ENCODE measurements at places on chromosomes 5 and 9.

DNA sequence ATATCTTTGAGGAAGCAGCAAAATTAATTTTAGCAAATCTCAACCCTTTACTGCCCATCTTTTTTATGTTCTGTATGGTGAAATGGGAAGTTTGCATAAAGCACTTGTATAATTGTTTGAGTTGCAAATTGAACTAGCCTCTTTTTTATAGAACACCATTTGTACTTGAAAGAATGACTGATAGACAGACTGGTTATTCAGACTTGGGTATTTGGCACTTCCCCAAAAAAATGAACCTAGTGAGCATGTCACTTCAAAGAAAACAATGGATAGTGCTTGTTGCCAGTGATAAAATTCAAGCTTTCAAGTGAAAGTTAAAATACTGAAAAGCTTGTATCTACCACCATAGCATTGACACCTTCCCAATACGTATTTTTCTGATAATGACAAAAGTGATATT lies 115.8 kb downstream of the ERCC6L2 start:
- no peak for DNase-seq

DNA sequence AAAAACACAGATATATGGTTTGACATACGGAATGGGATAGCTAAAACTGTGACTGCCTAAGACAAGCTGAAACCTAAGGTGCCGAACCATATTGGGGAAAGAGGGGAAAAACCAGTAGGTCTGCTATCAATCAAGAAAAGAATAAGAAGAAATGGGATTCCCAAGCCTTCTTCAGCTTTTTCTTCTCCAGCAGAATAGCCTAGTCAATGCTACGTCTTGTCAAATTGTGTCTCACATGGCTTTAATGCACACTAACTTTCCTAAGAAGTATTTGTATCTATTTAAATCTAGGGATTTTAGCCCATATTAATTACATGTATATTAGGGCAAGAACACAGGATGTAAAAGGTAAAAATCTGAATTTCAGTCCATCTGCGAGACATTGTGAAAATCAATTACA lies 797 bp upstream of the FBXO38 start:
- peak; percentile 5 for DNase-seq

- DNase-seq = no peak
Measured at GRCh38 chr5:173663352-173664153, 47.1 kb upstream of the BOD1 start.

- no peak for DNase-seq
Measured at GRCh38 chr9:129720181-129720864, 32.5 kb downstream of the PTGES start.

- no peak for DNase-seq
Measured at GRCh38 chr5:81268521-81269196, 32.7 kb upstream of the ZCCHC9 start.

DNA sequence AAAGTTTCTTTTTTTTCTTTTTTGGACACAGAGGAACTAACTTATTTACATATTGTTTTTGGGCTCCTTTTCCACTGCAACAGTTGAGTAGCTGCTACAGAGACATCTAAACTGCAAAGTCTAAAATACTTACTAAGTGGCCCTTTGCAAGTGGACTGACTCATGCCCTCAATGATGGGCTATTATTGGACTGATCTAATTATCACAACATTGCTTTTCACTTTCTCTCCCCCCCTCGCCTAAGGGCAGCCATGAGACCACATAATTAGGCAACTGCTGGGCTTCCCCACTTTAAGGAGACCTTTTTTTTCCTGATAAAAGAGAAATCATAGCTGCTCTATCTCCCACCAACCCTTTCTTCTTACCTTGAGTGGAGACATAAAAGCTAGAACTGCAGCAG lies 47.0 kb downstream of the PLK2 start:
- no peak for DNase-seq

- DNase-seq = no peak
Measured at GRCh38 chr5:10635867-10636350, 72.0 kb downstream of the ANKRD33B start.

GRCh38 chr5:10528056-10528816 lies 35.6 kb upstream of the ANKRD33B start:
- no peak for DNase-seq

DNA sequence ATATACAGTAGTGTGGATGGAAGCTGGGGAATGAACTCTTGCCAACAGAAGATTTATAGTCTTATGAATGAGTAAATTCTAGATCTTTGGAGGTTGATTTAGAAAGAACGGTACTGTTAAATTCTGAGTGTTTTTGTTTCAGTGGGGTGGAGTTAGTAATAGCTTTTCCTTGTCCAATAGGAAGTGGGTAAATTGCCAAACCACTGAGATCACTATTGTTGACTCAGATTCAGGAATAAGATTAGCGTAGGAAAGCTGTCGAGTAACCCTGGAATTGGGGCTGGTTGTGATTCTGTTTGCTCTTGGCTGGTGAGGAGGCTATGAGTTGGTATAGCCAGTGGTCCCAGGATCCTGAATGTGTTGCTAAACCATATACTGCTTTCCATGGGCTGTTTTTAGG lies 155.6 kb downstream of the ARHGAP26 start:
- no peak for DNase-seq

- peak; percentile 15 for DNase-seq
Measured at GRCh38 chr9:6630502-6631206, 14.9 kb downstream of the GLDC start.

GRCh38 chr5:74357827-74358226 lies 282.7 kb downstream of the ENC1 start:
- DNase-seq = no peak

DNA sequence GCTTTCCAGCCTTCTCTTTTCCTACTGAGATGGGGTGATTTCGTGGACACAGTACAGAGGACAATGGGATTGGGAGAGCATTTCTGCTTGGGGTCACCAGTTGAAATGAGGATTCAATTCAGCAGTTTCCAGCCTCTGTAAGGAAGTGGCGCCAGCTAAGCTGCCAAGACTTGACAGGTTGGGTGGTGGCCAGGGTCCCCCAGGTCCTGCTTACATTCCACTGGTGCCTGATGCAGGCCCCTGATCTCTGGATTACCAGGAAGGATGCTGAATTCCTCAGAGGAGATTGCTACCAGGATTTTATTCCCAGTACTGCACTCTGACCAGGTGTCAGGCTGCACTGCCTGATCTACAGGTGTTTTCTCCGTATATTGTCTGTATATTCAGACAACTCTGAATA lies 119.7 kb downstream of the PSD2 start:
- DNase-seq = no peak

- DNase-seq = no peak
Measured at GRCh38 chr5:117982691-117983090, 1005.7 kb downstream of the DTWD2 start.

DNA sequence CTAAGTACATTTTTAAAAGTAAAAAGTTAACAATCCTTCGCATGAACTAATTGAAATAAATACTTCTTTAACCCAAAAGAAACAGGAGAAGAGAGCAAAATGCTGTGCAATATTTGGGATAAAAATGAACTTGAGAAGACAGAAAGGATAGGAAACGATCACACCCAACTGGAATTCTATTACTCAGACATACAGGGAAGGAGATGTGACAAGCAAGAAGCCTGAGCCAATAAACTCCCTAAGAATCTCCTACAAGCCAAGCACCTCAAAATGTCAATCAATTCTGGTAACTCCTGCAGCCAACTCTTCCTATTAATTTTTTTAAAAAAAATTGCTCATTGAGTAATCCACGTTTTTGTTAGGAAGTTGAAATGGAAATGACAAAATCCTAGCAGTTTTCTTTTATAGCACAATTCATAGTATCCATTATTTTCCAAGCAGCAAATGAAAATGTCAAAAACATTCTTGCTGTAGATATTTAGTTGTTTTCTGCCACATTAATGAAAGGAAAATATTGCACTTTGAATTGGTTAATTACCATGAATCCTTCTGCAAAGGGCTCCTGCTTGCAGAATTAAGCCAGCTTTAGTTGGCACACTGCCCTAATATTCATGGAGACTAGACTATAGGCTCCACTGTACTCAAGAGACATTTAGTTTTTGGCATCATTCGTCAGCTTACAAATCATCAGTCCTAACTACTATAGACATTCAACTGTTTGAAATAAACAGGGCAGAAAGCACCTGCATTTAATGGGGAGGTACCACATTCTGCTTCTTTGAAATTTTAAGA lies 89.0 kb downstream of the RFX3 start:
- DNase-seq = no peak

- DNase-seq = no peak
Measured at GRCh38 chr9:14294659-14295058, 19.3 kb downstream of the NFIB start.

GRCh38 chr9:119053070-119053469 lies 316.2 kb downstream of the BRINP1 start:
- no peak for DNase-seq

DNA sequence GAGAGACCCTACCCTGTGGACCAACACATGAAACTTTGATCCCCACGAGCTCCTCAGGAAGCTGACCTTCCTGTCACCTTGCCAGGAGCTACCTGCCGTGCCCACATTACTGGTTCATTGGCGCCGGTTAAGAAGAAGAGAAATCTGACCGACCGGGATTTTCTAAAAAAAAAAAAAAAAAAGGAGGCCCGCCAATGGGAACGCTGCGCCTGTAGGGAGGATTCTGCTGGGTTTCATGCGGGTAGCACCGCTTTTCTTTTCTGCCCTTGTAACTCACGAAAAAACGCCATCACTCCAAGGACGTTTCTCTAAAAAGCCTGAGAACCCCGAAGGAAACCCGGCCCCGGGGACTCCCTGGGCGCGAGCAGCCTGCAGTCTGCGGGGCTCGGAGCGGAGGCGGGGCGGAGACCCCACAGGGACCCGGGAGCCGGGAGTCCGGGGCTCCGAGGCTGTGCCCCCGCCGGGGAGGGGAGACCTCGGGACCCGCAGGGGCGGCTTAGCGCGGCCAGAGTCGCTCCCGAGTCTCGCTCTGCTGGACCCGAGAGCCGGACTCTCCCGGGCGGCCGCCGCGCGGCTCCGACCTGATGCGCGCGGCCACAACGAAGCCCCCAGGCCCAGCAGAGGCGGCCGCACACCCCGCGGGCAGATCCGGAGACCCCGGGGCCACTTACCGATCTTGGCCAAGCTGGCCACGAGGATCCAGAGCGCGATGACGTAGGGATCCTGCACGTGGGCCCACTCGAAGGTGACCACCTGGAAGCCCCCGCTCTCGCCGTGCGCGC lies 617 bp downstream of the SLC9A3 start:
- DNase-seq = no peak

- no peak for DNase-seq
Measured at GRCh38 chr9:84381508-84381907, 41.0 kb upstream of the SLC28A3 start.

DNA sequence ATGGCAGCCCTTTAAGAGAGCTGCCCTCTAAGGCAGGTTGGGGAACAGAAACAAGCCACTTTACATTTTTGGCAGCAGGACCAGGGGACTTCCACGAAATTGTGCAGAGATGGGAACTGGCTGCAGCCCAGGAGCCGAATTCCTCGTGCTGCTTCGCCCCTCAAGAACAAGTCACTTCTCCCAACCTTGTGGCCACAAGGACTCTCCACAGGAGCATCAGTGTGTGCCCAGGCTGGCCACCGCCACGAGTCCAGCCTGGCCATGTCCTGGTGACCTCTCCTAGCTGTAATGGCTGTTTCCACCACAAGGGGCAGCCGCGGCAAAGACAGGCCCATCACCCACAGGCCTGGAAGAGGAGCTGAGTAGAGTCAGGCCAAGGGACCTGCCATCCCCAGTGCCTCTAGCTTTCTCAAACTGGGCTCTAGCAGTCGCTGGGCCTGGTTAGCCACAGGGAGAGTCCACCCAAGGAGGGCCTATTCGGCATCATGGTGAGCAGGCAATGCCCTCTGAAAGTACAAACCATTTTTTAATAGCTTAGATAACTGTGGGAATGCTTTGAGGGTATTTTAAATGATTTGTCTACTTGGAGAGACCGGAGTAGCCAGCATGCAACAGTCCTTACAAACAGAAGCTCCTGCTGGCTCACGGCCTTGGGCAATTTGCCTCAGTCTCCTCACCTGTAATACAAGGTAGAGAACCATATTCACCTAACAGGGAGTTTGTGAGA lies 129.0 kb downstream of the COL23A1 start:
- peak; percentile 29 for DNase-seq

- no peak for DNase-seq
Measured at GRCh38 chr5:84715091-84715490, 330.4 kb upstream of the EDIL3 start.

- DNase-seq = no peak
Measured at GRCh38 chr5:137399911-137400310, 99.2 kb downstream of the SPOCK1 start.

GRCh38 chr5:147565524-147565923 lies 55.7 kb upstream of the DPYSL3 start:
- DNase-seq = no peak

DNA sequence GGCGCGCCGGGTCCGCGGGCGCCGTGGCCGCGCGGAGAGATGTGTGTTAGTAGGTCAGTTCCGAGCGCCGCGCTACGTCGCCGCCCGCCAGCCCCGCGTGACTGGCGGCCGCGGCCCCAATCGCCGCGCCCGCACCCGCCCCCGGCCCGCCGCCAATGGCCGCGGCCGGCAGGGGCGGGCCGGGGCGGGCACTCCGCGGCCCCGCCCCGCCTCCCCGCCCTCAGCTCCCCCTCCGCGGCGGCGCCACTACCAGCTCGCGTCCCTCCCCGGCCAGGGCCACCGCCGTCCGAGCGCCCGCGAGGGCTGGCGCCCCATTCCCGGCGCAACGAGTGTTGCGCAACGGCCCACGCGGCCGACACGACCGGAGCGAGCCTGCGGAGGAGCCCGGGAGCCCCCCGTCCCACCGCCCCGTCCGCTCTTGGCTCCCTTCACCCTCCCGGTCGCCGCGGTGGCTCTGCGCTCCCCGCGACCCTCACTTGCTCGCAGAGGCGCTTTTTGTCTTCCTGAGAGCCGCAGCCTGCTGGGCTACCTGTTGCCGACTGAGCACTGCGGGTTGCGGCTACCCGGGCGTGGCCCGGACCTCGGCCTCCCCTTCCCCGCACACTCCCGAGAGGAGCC lies at the start of gene NFIL3:
Gene NFIL3, minus strand, starts transcription at position 48 of the 618 bp plus-strand sequence. CDS start 13,098 bp downstream, outside the sequence.
- peak; percentile 77 for DNase-seq

DNA sequence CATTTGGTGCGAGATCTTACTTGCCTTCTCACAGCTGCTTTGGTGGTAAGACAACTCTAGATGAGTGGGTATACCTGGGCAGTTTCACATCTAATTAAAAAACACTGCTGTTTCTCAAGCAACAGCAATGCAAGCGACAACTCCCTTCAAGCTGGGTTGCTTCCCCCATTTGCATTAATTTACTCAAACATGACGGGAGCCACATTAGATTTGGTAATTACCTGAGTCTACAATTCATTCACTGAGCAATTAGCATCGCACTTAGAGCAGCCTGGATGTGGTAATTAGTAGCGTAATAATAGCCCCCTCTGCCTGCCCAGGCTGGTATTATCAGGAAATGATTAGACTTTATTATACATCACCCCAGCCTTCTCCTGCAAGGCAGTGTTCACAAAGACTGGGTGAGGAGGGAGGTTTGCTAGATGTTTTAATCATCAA lies 73.4 kb downstream of the FBXO38 start:
- peak; percentile 39 for DNase-seq

- DNase-seq = no peak
Measured at GRCh38 chr9:95815961-95816360, 59.5 kb upstream of the ERCC6L2 start.

DNA sequence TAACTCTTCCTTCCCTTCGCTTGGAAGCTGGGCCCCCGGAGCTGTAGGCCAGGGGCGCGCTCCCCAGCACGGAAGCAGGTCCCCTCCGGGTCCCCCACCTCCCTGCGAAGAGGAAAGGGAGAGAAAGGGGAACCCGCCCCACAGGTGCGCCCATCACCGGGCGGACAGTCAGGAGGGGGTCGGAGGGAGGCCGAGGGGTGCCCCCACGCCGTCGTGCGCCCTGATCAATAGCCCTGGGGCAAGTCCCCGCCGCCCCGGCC lies 793 bp downstream of the AGPAT2 start:
- no peak for DNase-seq

GRCh38 chr5:136030956-136031611 lies 2.3 kb downstream of the TGFBI start:
- DNase-seq = no peak

All from CD4-positive, alpha-beta T cell treated with Interleukin-10 for 1 hour (primary cell).